Psoas muscle (tissue), 8 donors: ENCODE measurements at places on chromosomes 4 and X. TPM values are rescaled to one million over a fixed set of nuclear protein-coding genes. Genes with fewer than 3 reads are reported as not detected.

- no peak for DNase-seq
These were observed 627.4 kb upstream of the EPHA5 start for GRCh38 chr4:66297703-66298102.

GRCh38 chrX:37686369-37686995 is 891 bp downstream of the XK start:
- DNase-seq = no peak

DNA sequence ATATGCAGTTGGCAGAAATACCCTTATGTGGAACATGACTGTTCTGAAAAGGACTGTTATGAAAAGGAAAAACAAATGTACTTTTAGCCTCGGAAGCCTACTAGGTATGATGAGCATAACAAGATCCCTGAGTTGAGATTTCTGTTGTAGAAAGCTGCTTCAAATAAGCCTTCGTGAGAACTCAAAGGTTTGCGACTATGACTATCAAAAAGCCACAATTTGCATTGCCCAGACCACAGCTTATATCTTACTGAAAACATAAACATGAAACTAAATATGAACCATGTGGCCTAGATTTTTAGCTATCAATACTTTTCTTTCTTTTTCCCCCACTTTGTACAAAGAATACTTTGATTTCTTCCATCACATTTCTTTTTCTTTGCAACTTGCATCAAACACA is 398.2 kb upstream of the LCORL start:
- no peak for DNase-seq

DNA sequence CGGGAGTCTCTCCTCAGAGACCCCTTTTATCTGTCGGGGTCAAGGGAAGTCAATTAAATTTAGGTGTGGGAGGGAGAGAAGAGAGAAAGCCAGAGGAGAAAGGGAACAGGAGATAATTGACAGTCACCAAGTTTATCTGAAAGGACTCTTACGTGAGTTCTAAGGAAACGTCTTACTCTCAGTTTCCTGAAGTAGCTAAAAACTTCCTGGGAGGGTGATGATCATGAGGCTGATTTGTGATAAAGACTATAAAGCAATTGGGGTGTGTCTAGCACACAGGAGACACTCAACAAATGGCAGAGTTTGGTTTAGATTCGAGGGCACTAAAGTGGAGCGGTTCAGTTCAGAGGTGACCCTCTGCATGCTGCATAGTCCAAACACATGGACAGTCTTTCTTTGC is 254.1 kb downstream of the FBXW7 start:
- DNase-seq = no peak

DNA sequence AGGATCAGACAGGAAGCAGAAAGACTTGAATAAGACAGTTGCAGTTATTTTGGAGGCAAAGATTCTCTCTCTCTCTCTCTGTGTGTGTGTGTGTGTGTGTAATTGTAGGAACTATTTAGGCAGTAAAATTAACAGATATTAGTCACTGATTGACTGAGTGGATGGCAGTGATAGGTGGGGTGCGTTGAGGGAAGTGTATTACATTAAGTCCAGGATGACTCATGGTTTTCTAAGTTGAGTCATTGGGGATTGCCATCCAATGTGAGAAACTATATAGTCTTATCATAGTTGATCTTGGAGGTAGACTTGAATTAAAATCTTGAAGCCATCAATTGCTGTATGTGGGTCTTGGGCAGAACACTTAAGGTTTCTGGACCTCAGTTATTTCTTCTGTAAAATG is 75.4 kb downstream of the AR start:
- no peak for DNase-seq

DNA sequence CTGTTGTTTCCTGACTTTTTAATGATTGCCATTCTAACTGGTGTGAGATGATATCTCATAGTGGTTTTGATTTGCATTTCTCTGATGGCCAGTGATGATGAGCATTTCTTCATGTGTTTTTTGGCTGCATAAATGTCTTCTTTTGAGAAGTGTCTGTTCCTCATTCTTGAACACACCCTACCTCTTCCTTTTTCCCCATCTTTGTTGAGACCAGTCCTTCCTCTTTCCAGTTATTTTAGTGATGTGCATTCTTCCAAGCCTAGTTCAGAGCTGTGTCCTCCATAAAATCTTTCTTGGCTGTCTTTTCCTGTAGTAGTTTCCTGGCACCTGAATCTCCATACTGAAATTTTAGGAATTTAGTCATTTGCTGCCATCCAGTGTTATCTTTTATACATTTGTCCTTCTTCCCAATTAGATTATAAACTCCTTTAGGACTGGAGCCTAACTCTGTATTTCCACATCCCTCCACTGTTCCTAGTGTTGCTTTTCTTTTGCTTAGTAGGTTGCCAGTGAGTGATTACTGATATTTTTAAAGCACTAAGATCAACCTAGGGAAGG is 11.4 kb downstream of the FHIP1A start:
- DNase-seq = no peak

GRCh38 chr4:57220172-57220571 is 110.0 kb upstream of the IGFBP7 start:
- DNase-seq = no peak

- no peak for DNase-seq
These were observed 13.6 kb downstream of the ELOVL6 start for GRCh38 chr4:110184791-110185155.

GRCh38 chr4:4869731-4870571 is 10.5 kb downstream of the MSX1 start:
- DNase-seq = no peak

DNA sequence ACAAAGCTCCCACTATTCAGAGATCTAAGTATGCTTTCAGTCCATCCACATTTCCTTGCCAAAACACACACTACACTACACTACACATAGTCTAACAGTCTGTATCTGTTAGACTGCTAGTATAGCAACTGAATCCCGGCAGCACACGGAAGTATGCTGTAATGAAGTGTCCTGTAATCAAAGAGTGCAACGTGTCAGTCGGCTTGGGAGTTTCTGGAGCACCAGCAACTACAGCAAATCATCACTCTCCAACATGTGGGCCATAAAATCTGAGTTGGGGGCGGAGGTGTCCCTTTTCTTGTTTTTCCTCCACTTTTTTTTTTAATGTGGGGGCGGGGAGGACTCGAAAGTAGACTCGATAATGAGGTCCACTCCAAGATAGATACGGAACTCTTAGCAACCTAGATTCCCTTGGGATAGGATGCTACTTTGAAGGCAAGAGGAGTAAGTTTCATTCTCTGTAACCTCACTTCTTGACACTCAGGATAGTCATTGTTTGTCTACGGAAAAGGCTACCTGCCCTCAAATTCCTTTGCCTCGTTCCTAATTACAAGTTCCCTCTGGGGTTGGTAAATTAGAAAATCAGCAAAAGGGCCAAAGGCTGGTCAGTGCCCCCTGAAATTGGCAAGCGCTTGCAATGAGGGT is 722 bp downstream of the SLC10A7 start:
- no peak for DNase-seq

DNA sequence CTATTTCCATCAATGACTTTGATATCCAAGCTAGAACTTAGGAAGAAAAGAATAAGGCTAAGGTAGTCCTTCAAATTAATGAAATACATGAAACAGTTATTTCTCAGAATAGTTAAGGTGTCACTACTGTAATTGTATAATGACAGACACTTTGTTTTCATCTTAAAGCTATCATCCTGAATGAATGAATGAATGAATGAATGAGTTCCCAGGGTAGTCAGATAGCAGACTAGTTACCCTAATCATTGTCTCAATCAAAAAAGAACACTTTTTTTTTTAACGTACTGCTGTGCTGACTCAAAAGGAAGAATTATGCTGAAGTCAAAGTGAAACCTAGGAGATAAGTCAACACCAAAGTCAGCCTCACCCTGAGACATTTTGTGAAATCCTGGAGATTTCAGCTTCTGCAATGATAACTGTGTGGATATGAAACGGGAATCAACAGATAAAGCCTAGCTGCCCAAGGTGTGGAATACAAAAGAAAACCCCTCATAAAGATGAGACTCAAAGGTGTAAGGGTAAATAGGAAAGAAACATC is 68.3 kb upstream of the CNKSR2 start:
- no peak for DNase-seq

GRCh38 chrX:2712428-2712827 is 21.3 kb downstream of the CD99 start:
- no peak for DNase-seq

GRCh38 chr4:165106518-165106917 is 6.1 kb downstream of the TMEM192 start:
- DNase-seq = no peak

DNA sequence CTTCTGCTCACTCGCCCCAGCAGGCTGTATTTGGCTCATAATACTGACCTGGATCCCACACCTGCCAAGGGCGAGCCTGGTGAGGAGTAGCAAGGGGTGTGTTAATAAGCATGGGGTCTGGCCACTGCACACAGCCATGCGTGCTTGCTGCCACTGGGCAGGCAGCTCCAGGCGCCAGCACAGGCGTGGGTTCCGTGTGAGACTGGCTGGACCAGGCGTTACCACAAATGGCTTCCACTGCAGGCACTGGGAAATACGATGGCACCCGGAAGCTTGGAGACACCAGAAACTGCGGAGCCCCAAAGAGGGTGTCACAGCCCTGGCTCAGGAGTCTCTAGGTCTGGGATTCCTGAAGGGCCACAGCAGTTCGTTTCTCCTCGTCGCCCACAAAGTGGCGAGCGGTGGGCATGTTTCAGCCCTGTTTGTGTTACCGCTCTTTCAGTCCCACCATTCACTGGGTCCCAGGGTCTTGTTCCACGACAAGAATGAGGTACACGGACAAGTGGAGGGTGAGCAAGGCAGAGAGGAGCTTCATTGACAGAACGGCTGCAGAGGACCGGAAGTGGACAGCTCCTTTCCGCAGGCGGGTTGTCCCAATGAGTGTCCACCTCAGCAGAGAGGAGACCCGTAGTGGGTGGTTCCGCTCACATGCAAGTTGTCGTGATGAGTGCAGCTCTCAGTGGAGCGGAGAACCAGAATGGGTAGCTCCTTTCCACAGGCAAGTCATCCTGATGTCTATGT is 428.9 kb downstream of the EPHA5 start:
- DNase-seq = no peak

- no peak for DNase-seq
These were observed 23.2 kb downstream of the PSMD10 start for GRCh38 chrX:108068121-108068520.

- DNase-seq = no peak
These were observed 407.9 kb downstream of the PCDH18 start for GRCh38 chr4:137124278-137124932.

DNA sequence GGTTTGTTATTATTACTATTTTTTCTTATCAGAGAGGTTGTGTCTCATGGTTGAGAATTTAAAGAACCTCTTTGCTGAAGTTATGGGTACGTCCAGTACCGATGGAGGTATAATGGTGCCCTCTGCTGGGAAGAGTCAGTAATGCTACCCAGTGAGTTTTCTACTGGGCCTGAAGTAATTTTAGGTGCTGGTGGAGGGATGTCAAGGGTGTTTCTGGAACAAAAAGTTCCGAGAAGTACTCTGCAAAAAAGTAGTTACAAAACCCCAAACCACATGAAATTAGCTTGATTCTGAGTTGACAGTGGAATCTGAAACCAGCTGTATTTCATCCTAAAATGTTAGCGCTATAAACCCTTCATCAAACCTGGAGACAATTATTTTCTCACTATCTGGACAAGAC is 102.5 kb upstream of the MID1 start:
- no peak for DNase-seq

The RASSF6 gene
- polyA plus RNA-seq = not detected

The TMEM144 gene
- 1.2 TPM for polyA plus RNA-seq

The GAGE1 gene
- not detected for polyA plus RNA-seq

The KLHL13 gene
- polyA plus RNA-seq = 0.96 TPM

The RBMX2 gene
- 16.7 TPM for polyA plus RNA-seq

The BBS12 gene
- 0.87 TPM for polyA plus RNA-seq

The PRR32 gene
- polyA plus RNA-seq = not detected

The CENPI gene
- not detected for polyA plus RNA-seq
